ENCODE measurements at places on chromosomes 2 and 18.

DNA sequence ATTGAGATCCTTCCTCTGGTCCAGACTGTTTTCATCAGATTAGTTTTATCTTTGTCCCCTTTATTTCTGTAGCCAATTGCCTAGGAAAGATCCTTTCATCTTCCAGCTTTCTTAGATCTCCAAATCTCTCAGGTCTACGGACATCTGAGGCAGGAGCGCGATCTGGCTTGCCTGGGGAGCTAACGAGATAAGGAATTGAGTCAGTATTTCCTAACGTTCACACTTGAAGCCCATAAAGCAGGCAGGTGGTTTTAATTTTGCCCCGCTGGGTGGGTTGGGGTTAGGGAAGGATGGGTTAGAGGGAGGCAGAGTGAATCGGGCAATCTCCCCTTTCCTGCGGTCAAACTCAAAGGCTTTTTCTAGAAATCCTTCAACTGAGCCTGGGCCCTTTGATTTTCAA lies 727 bp upstream of the TTLL4 start:
- no peak for DNase-seq

GRCh38 chr18:43714343-43715010 lies 437.2 kb upstream of the SYT4 start:
- DNase-seq, result no peak

DNA sequence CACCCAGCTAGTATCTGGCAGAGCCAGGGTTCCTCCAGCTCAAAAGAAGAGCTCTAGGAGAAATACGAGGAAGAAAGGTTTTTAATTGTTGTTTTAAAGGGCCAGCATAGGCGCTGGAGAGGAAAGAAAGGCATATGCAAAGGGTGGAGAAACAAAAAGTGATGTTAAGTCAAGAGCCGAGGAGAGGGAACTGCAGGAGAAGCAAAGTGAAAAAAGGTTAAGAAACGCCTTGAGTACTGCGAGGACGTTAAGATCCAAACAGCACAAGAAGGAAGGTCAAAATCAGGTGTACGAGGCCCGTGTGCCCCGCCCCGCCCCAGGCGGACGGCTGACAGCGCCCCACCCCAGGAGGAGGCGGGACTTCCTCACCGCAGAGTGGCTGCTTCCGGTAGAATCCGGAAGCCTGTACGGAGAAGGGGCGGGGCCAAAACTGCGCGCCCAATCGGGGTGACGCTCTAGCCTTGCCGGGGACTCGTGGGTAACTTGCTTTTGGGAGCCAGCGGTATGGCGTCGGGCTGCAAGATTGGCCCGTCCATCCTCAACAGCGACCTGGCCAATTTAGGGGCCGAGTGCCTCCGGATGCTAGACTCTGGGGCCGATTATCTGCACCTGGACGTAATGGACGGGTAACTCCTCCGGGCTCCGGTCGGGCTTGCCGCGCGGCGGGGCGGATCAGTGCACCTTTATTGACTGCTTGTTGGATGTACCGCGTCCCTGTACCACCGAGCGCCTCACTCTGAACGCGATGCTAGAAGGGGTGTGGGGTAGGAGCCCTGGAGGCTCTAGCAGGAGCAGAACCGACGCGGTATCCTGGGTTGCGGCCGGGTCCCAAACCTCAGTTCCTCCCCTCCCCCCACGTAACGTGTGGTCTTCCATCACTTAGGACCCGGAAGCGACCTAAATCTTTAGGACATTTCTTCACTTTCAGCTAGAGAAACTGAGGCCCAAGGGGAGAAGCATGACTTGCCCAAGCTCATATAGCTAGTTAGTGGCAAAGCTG lies at the start of gene RPE:
RPE (plus strand) TSS at position 481 of the 1,000 bp plus-strand sequence; CDS start at position 505, 24 bp downstream.
- DNase-seq, result peak; percentile 96

DNA sequence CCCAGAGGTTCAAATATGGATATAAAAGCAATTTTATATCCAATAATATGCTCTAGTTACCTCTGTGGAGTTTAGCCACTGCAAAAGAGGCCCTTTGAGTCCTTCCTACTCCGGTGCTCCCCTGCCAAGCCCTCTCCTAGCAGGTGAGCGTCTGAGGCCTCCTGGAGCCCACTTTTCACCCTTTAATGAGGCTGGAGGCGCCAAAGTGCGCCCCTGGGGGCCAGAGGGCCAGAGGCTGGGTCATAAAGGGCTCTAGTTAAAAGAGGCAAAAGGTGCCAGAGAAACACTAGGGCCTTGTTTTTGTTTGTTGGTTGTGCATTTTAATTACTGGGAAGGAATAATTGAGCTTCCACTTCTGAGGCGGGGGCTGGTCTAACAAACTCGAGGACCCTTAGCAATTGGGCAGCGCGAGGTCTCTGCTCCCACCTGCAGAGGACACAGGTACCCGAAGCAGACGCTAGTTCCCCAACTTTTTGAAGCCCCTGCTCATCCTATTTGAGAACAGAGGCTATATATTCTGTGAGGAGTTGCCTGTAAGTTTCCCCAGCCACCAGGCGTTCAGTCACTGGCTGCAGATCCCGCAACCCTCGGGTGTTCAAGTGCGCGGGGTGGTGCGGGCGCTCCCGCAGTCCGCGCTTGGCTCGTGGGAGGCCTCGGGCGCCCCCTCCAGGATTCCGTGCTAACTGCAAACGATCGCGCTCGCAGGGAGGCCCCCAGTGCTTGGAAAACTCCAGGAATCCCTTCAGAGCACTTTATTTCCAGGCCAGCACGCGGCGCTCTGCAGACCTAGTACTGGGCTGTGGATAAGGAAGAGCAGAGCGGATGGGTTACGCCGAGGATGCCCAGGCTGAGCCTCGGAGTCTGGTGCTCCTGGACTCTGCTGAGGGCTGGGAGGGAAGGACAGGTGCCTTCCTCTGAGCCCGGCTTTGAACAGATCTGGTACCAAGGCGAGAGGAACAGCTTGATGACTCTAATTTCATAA lies 14.1 kb downstream of the MSGN1 start:
- peak; percentile 87 for DNase-seq

- no peak for DNase-seq
Observed at GRCh38 chr18:56727399-56727798, 76.2 kb downstream of the WDR7 start.

GRCh38 chr2:214180071-214180470 lies 230.8 kb upstream of the VWC2L start:
- DNase-seq, result no peak

DNA sequence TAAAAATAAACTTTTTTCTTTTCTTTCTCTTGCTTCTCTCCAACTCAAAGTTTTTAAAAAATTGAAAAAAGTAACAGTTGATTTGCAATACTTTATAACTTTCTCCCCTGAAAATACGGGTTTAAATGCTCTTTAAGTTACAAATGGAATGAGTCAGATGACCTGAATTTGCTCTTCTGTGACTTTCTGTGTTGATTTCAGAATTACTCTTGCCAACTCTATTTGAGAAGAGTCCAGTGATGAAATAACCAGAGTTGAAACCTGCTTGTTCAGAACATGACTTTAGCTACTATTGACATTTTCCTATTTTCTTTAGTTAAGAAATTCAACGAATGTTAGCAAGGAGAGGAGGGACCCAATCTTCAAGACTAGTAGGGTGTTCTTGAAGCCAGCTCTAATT lies 146.1 kb upstream of the ZSWIM2 start:
- DNase-seq, result no peak

DNA sequence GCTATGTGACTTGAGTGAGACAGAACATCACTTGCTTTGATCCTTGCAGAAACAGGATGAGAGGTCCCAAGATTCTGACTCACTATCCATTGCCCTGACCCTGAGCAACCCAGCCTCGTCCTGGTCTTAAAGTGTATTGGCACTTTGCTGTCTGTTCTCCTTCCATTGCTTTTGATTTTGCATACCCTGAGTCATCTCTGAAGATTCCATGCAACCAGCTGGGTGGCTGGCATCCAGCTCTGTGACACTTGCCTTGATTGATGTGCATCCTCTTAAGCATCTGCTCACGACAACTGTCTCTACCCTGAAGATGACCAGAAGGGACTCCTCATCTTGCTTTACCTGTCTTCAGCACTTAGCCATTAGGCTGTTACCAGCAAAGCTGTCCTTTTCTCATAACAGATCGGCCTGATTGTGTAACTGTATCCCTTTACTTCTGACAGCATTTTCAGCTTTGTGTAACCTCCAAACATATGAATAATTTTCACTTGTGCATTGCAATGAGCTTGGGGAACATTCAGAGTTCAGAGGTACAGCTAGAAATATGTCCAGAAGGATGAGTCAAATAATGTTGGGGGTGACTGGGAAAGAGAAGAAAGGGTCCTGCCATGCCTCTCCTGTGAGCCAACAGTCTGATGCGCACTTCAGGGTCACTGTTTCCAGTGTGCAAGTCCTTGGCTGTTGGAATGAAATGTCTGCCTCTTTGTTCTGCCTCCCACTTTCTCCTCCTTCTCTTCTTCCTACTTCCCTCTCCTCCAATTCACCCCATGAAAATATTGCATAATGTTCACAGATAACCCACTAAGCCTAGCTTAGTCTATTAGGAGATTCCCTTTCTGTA lies 249.7 kb upstream of the OSR1 start:
- peak; percentile 26 for DNase-seq

DNA sequence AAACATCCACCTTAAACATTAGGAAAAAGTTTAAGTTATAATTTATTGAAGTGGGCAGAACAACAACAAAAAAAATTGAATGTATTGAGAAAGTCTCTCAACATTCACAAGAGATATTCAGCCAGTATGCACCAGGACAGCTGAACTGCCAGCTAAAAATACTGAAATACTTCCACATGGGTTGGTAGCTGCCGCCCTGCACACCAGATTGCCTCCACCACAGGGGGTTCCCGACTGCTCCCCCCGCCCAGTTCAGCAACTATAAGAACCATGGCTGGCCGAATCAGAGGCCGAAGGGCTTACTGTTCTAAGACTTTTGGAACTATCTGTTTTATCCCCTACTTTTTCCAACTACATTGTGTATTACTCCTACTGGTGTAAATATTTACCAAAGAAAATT lies 150.0 kb upstream of the LRP1B start:
- DNase-seq, result no peak

DNA sequence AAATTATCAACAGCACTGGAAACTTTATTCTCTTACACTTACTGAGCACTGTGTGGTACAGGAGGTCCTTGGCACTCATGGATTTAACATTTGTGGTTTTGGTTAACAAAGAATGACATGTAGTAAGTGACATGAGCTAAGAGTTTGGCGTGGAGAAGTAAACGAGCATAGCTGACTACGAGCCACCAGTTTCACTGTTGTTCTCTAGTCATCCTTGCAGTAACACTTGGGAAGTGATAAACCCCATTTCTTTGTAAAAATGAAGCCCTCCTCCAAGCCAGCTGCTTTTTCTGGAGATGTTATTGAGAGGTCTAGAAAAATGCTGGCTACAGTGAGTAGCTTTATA lies 32.7 kb downstream of the QPCT start:
- DNase-seq, result no peak

GRCh38 chr18:48467231-48467630 lies 58.0 kb upstream of the ZBTB7C start:
- DNase-seq, result no peak

DNA sequence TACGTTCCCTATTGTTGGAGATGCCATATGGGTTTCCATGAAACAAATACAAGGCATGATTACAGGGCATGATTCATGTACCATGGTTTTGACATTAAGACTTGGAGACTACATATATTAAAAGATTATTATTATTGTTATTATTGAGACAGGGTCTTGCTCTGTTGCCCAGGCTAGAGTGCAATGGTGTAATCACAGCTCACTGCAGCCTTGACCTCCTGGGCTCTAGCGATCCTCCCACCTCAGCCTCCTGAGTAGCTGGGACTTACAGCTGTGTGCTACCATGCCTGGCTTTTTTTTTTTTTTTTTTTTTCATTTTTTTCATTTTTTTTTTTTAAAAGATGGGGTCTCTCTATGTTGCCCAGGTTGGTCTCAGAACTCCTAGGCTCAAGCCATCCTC lies 69.1 kb downstream of the MYOM1 start:
- DNase-seq, result no peak

DNA sequence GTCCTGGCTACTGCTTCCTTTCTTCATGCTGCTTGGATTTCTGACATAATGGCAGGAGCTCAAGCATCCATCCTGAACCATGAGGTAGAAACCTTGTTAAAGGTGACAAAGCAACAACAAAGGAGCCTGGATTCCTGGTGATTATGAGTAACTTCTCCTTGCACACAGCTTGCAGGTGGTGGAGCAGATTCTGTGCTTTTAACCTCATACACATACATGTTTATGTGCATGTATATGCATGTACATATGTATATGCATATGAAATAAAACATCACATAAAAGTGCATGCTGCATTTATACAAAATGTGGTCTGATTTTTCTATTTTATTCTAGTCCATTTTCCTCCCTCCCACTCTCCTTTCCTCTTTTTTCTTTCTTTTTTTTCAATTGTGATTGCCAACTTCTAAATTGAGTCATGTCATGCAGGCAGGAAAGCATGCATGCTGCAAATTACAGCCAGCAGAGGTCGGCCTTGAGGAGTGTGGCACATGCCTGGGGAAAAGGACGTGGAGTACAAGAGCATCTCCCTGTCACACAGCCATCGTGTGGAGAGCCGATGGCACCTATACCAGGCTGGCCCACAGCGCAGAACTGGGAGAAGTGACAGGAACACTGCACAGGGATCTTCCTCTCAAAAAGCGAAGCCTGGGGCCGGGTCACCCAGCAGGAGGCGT lies 17.9 kb downstream of the LCT start:
- DNase-seq, result peak; percentile 9

Data from NCI-H2171 treated with DMSO at 0.1 percent for 48 hours (cell line).